ENCODE measurements at places on chromosomes 6 and 20. TPM values are rescaled to one million over a fixed set of nuclear protein-coding genes. Genes with fewer than 3 reads are reported as not detected.

DNA sequence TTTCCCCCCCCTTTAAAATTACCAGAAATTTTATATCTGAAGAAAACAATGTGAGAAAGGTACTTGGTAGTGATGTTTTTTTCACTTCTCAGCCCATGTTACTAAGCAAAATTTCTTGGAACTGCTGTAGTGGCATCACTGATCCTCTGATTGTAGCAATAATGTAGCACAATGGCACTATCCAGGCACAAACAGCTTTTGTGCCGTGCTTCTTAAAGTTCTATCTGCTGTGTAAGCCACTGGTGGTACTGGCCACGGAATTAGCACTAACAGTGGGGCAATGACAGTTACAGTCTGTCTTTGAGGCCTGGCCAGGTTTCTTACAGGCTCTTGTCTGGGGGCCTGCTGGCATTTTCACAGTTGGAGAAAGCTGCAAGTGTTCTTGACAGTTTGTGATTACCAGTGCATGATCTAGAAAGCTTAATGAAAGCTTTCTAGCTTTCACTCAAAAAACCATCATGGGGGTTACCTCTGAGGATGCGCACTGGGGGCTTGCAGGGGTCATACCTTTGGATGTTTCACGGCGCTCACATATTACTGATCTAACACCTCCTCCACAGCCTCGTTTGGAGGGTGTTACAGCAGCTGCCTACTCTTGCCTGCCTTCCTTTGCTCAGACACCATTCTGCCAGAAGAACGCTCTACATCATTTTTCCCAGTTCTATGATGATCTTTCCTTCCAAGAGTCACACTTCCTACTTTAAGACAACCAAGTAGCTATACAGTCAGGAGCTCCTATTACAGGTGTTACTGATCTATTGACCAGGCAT lies 58.4 kb upstream of the ARMH2 start:
- no peak for DNase-seq

DNA sequence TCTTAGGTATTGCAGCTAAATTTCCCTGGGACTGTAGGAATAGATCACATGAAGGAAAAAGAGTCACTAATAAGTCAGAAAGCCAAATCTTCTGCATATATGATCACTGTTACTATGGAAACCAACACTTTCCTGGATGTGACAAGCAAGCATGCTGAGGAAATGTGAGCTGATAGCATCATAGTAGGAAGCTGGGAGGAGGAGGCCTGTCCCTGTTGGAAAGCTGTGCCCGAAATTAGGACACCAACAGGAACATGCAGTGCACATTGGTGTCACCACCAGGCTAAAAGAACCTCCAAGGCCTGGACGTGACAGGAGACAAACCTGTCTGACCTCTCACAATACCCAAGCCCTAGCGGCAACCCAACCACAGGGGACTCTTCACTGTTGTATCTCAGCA lies 181.9 kb upstream of the PCSK2 start:
- no peak for DNase-seq

- DNase-seq, result no peak
Measured at GRCh38 chr6:35454391-35455110, 2.4 kb downstream of the FANCE start.

- DNase-seq, result no peak
Measured at GRCh38 chr6:152240436-152240835, 396.7 kb downstream of the SYNE1 start.

GRCh38 chr20:50982363-50982762 lies 23.7 kb downstream of the MOCS3 start:
- no peak for DNase-seq

GRCh38 chr20:22699396-22699795 lies 115.0 kb upstream of the FOXA2 start:
- no peak for DNase-seq

- no peak for DNase-seq
Measured at GRCh38 chr6:89509777-89510281, 76.9 kb downstream of the ANKRD6 start.

Gene PPP1R3G
- 2.1 TPM for total RNA-seq

Gene SIRPD
- not detected for total RNA-seq

Gene KCNK16
- total RNA-seq, result not detected

Gene OR2H2
- total RNA-seq, result not detected

Gene FOXQ1
- 6.9 TPM for total RNA-seq
